ENCODE measurements at places on chromosomes 2 and 18.

DNA sequence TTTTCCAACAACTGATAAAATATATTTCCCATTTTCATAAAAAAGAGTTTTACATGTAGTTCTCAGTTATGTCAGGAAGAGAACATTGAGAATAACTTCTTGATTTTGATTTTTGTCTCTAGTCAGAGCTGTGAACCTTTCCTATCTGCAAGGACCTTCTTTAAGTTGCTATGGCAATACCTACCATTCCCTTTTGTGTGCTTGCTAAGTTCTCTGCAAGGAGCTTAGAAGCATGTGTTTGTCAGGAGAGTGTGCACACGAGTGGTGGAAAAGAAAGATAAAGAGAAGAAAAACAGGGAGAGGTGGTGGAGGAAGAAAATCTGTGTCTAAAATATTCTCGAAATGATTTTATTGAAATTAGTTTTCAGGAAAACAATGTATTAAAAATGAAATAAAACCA is 140.3 kb upstream of the SLC8A1 start:
- no peak for DNase-seq

- no peak for DNase-seq
Observed at GRCh38 chr2:47218066-47218581, 63.0 kb upstream of the STPG4 start.

GRCh38 chr2:193517615-193518014 is 1322.9 kb upstream of the TMEFF2 start:
- no peak for DNase-seq

DNA sequence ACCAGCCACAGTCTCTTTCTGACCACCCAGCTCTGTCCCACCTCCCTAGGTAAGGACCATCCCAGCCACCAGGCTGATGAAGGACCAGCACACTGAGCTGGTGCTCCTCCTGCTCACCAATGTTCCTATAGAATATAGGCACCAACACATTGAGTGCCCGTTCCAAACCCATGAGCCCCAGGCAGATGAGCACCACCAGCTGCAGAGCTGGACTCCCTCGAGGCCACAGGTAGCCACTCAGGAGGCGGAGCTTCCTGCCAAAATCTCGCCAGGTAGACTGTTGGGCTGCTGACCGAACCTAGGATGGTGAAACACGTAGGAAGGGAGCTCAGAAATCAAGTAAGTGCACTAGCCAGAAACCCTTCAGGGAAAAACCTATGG is 2.2 kb downstream of the ABCB6 start:
- no peak for DNase-seq

DNA sequence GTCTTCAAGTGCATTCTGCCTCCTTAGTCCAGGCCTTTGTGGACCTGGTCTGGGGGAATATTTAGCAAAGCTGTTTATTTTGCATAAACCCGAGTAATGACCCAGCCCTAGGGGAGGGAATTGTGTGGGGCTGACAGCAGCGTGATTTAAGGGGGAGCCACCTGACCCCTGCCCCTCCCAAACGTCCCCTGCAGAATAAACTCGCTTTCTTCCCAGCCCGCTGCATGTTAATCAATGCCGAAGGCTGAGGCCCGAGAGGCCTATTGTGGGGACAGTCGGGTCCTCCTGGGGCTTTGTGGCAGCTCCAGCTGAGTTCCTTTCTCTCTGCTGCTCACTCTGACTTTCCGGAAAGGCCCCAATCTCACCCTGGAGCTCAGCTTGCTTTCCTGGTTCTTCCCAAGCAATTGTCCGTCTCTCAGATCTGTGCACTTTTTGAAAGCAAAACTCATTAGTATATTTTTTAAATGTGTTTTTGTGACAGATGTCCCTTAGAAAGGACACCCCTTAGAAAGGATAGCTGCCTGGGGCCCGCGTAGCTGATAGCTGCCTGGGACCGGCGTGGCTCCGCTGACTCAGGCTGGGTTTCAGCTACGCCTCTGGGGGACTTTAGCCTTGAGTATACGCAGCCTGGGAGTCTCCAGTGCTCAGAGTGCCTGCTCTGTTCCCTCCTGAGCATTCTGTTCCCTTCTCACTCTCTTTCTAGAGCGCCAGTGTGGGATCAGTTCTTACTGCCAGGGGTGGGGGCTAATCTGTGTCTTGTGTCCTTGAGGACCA is 158.3 kb downstream of the GLI2 start:
- DNase-seq, result no peak

Data from stimulated activated CD8-positive, alpha-beta memory T cell treated with anti-CD3 and anti-CD28 coated beads, Interleukin-15, amount 100 ng/mL, for 24 hours (primary cell).